Activated CD8-positive, alpha-beta memory T cell treated with anti-CD3 and anti-CD28 coated beads for 48 hours (primary cell): ENCODE measurements at places on chromosomes 1 and 21.

- DNase-seq = no peak
Observed at GRCh38 chr1:29592261-29592615, 355.9 kb downstream of the PTPRU start.

GRCh38 chr1:235724730-235725129 is 75.1 kb upstream of the GNG4 start:
- DNase-seq = no peak

DNA sequence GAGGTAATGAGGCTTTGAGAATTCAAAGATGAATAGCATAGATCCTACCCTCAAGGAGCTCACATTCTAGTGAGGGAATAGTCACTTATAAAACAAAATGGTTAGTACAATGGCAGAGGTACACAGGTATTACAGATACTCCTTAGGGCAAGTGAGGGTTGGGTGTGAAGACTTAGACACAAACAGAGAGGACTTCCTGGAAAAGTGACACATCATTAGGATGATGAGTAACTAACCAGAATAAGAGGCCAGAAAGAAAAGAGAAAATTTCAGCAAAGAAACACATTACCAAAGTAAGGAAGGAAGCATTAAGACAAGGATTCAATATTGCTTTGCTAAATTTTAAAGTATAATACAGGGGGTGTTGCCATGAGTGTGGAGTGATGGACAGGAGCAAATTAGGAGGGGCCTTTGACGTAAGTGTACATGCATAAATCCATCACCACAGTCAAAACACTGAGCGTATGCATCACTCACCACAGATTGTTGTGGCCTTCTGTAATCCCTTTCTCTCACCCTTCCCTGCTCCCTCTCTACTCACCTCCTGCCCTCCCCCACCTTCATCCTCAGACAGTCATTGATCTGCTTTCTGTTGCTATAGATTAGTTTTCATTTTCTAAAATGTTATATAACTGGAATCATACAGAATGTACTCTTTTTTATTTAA is 7.9 kb downstream of the CD53 start:
- DNase-seq = no peak

DNA sequence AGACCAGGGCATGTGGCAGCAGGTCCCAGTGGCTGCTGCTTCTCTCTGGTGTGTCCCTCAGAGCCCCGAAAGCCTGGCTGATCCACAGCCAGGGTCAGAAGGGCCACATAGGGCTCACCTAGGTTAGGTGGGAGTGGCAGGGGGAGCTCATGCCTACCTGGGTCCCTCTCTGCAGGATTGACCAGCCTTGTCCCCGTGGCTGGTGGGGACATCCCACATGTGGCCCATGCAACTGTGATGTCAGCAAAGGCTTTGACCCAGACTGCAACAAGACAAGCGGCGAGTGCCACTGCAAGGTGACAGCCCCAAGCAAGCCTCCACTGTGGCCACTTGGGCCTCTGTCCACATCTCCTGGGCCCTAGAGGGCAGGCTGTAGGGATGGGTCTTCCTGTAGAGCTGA is 15.7 kb downstream of the CELSR2 start:
- no peak for DNase-seq

DNA sequence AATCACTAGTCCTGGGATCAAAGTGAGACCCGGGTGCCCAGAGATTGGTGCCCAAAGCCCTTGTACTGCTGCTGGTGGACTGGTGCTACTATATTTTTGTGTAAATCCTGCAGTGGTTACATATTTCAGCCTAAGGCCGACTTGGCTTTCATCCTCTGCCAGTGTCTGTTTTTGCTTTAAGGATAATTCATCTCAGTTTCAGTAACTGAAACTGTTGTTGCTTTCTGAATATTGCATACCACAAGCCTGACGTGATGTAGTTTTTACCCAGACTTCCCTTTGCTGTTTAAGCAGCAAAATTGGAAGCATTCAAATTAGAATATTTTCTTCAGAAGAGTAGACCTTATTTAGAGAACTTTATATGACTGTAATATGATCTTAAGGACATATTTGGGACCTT is 341.8 kb downstream of the RYR2 start:
- DNase-seq = no peak

- no peak for DNase-seq
Observed at GRCh38 chr1:212649020-212649419, 40.5 kb downstream of the ATF3 start.

GRCh38 chr1:162956922-162957321 is 95.9 kb upstream of the CCDC190 start:
- no peak for DNase-seq

DNA sequence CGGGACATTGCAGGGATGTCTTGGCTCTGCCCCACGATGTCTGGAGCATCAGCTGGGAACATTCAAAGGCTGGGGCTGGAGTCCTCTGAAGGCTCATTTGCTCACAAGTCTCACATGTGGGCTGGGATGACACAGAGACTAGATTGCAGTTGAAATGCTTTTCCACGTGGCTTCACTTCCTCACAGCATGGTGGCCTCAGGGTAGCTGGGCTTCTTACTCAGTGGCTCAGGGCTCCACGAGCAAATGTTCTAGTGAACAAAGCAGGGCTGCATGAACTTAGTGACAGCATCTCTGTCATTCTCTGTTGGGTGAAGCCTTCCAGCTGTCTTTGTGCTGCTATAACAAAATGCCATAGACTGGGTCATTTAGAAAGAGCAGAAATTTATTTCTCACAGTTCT is 247.0 kb upstream of the POU3F1 start:
- DNase-seq = no peak

GRCh38 chr1:74467786-74468377 is 44.5 kb downstream of the LRRC53 start:
- DNase-seq = no peak

DNA sequence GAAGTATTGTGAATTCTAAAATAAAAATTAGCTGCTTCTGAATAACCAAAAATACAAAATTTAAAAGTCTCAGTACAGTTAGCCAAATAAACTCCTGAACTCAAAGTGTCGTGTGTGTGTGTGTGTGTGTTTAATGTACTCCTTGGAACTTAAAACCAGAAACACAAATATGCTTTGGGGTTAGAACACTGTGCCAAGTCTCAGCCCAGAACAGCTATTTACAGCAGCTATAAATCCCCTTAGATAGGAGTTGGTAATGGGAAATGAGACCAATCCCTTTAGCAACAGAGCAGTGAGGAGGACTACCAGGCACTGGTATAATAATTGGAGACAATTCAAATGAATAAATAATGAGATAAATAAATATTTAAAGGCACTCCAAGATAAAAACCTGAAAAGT is 83.1 kb downstream of the PATJ start:
- no peak for DNase-seq

DNA sequence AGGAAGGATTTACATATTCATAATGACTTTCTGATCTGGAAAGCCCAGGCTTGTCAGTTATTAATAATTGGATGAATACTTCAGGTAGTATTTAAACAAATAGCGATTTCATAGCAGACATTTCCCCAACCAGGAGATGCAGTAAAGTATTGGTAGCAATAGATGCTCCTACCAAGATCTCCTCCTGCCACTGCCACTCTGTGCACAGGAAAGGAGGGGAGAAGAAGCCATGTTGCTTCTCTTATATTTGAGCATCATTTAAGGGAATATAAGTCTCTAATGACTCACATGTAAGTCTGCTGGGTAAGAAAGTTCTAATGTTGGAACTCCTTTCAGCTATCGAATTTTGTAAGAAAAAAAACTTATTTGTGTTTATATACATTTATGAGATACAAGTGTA is 420 bp upstream of the IFI16 start:
- DNase-seq = no peak

DNA sequence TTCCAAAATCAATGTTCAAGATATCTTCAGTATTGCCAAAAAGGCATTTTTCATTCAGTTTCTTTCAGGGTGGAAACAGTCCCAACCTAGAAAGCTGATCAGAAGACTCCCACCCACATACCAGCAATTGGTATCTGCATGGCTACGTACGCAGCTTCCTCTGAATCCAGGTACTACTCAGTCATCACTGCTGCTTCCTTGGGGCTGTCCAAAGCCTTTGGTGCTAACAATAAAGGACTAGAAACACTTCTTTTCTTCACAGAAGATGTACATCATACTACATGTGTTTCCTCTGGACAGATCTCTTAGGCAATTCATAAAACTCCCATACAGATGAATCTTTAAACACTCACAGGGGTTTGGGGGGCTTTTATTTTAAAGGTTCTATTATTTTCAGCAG is 29.8 kb downstream of the VPS26C start:
- no peak for DNase-seq

DNA sequence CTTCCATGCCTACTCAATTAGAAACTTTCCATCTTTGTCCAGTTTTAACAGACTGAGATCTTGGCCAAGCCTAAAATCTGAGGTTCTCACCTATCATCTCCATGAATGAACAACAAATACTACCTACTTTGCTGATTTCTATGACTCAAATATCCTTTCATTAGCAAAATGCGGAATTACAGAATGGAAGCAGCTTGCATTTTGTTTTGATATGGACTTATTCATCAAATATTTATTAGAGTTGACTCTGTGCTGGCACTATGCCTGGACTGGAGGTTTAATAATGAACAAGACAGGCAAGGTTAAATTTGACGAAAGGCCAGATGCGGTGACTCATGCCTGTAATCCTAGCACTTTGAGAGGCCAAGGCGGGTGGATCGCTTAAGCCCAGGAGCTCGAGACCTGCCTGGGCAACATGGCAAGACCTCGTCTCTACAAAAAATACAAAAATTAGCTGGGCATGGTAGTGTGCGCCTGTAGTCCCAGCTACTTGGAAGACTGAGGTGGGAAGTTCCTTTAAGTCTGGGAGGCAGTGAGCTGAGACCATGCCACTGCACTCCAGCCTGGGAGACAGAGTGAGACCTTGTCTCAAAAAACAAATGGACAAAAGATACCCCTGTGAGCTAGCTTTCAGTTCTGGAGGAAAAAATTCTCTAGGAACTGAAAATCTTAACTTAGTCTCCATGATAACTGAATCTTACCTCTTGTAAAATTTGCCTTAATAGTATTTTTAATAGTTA is 29.4 kb upstream of the SOD1 start:
- no peak for DNase-seq

- no peak for DNase-seq
Observed at GRCh38 chr1:220380885-220381284, 108.6 kb upstream of the RAB3GAP2 start.

DNA sequence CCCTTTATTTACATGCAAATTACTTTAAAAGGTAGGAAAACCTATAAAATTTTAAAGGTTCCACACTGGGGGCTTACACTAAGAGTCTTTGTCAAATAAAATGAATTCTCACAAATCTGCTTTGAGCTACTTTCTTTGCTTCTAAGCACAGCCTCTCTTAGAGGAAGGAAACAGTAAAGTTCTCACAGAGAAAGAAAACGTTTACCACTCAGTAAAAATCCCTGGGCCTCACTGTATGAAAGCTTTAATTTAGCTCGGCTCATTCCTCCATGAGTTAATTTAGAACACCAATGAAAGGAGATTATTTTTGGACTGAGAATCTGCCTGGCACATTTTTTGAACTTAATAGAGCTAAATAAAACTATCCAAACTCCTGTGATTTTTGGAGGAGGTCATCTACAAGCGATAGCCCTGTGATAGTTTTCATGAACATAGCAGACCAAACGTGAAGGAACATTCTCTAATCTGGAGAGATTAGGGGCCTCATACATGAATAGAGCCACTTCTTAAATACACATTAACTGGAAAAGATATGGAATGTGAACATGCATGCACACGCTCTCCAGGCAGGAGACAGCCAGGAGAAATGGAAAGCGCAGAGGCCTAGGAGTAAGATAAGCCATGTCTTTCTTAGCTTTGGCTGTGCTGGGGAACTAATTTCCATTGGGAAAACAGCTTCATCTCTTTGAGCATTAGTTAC is 32.8 kb downstream of the PRRX1 start:
- no peak for DNase-seq

- DNase-seq = no peak
Observed at GRCh38 chr1:242017580-242018233, 18.8 kb upstream of the MAP1LC3C start.

DNA sequence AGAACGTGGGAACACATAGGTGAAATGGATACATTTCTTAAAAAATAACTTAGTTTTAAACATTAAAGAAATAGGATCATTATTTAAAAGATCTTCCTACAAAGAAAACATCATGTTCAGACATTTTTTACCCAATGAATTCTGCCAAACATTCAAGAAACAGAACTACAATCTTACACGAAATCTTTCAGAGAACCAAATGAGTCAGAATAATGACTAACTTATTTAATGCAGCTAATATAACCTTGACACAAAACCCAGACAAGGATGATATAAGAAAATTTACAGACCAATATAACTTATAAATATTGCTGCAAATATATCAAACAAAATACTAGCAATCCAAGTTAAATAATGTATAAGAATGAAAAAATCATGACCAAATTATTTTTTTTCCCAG is 220.1 kb upstream of the KCNK2 start:
- DNase-seq = no peak

DNA sequence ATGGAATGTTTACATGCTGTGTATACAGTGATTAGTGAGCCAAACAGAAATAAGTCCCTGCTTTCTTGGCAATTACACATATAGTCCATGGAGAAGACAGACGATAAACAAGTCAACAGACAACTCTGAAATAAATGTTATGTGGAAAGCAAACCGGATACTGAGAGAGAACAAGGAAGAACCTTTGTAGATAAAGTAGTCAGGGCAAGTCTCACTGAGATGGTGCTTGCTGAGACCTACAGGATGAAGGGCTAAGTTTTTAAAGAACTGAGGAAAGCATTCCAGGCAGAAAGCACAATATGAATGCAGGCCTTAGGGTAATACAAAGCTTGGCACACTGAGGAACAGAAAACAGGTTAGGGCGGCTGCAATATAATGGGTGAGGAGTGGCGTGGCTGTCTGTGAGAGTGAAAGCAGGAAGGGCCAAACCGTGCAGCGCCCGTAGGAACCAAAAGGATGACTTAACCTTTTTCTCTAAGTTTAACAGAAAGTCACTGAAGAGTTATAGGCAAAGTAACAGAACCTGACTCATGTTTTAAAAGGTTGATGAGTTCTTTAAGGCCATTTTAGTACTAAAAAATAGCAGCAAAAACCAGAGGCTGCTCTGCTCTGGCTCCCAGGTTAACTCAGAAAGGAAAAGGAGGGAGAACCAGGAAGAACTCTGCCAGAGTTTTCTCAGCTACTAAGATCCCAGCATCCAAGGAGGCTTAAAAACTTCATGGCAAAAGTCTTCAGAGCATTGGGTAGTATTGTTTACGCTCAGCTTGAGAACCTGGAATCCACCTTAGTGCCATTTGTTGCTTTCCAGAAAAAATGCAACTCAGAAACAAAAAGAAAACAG is 8.7 kb upstream of the TTF2 start:
- DNase-seq = no peak

GRCh38 chr1:112894561-112895011 is 61.4 kb downstream of the SLC16A1 start:
- DNase-seq = no peak
